ENCODE measurements at places on chromosomes 1 and 21.

GRCh38 chr1:61782771-61783170, 40.5 kb downstream of the PATJ start:
- DNase-seq, result peak; percentile 19

- DNase-seq, result peak; percentile 19
These were observed 48.3 kb downstream of the IL23R start for GRCh38 chr1:67214420-67215174.

GRCh38 chr1:204600968-204601367, 84.6 kb downstream of the LRRN2 start:
- no peak for DNase-seq

DNA sequence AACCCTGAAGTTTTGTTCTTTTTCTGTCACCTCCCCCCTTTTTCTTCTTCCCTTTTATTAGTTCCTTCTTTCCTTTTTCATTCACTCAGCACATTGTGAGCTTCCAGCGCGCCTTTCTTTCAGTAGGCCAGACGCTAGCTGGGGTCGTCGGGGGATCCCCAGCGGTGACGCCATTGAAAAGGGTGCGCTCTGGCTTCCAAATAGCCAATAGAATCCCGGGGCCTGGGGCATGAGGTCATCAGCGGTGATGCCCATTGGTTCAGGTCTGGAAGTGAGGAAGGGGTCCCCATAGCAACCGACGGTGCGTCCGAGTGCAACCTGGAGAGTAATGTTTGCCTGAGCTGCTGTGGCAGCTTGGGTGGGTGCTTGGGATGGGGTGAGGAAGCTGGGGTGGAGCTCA, 6.9 kb upstream of the EFNA3 start:
- DNase-seq, result no peak

GRCh38 chr1:7257225-7257624, 472.0 kb downstream of the CAMTA1 start:
- DNase-seq, result no peak

- no peak for DNase-seq
These were observed 132.2 kb downstream of the TIAM1 start for GRCh38 chr21:31211836-31212235.

DNA sequence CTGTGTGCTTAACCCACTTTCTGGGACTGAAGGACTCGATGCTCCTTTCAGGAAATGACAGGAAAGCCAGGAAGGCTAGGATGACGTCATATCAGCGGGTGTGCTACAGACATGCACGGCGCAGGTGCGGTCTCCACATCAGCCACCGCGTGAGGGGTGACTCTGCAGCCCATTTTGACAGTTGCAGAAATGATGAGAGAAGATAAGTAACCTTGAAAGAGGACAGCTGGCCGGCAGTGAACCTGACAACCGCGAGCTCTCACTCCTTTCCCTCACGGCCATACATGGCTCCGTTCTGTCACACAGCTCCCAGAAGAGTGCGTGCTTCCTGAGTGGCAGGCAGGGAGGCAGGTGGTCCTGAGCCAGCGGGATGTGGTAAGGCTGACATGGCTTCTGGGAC, 1.7 kb upstream of the KRTAP10-5 start:
- DNase-seq, result no peak

GRCh38 chr1:56758135-56758534, 61.1 kb downstream of the FYB2 start:
- no peak for DNase-seq

DNA sequence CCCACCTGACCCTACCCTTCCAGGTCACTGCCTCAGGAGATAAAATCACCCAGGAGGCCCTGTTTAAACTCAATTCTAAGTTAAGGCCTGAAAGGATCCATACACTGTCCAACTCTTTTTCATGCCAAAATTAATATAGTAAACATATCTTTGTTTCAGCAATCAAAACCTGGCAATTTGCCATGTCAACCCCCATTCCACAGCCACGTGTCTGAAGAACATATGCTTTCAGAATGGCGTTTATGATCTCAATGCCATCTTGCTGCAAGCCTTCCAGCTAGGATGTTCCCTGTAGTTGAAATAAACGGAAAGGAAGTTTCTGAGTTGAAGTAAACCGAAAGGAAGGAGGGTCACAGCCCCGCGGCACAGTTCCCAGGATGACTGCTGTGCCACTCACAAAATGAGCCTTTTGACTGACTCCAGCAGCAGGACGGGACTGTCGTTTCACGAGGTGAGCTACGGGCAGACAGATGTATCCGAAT, 472.0 kb downstream of the SMYD3 start:
- no peak for DNase-seq

DNA sequence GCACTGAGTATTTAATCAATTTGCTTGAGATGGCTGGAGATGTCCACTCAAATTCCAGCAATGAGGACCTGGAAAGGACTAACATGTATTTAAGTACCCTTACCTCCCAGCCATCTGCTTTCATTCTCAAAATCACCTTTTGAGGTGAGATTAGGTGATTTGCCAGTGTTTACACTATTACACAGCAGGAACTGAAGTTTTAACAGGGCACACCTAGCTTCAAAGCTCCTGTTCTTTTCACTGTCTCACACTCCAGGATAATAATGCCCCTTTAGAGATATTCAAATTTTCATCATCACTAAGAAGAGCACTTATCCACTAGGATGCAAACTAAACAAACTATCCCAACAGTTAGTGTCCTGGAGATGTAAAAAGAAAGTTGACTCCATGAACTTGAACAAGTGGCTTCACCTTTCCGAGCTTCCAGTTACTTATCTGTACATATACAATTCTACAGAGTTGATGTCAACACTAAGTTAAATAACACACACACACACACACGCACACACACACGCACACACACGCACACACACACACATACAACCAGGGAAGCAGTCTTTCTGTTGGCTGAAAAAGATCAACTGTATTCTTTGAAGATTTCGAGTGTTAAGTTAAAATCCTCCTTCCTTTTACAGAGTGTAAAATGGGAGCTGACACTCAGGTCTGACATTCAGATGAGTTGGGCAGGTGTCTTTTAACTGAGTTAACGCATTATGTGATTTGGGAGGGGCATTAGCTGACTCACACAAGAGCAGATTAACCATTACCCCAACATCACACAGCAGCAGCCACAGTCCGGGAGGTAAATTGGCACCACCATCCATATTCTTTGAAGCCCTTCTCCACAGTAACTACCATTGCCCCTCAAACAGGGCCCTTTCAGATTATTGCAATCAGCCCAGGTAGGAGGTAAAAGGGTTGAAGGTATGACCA, 15.5 kb upstream of the JAK1 start:
- no peak for DNase-seq

GRCh38 chr1:151935154-151935553, 25.8 kb upstream of the THEM4 start:
- no peak for DNase-seq

- DNase-seq, result no peak
These were observed 60.2 kb downstream of the RIPK4 start for GRCh38 chr21:41706678-41707077.

- no peak for DNase-seq
These were observed 97.1 kb upstream of the C1orf87 start for GRCh38 chr1:60170709-60171108.

GRCh38 chr1:46246548-46247435, 771 bp upstream of the RAD54L start:
- DNase-seq, result peak; percentile 11

- DNase-seq, result no peak
These were observed 97.2 kb downstream of the SIM2 start for GRCh38 chr21:36796070-36796469.

GRCh38 chr1:229230140-229230892, 40.6 kb upstream of the RAB4A start:
- no peak for DNase-seq

- no peak for DNase-seq
These were observed 43.2 kb upstream of the COL6A1 start for GRCh38 chr21:45938453-45938755.

- DNase-seq, result no peak
These were observed 55.7 kb upstream of the KCNE2 start for GRCh38 chr21:34307991-34308532.

- DNase-seq, result no peak
These were observed 2.5 kb downstream of the RHOC start for GRCh38 chr1:112704391-112704933.

- DNase-seq, result no peak
These were observed 204.2 kb upstream of the RRP15 start for GRCh38 chr1:218080863-218081262.

- DNase-seq, result no peak
These were observed 262.4 kb downstream of the ST6GALNAC3 start for GRCh38 chr1:76336931-76337371.

All from stimulated activated CD8-positive, alpha-beta memory T cell treated with anti-CD3 and anti-CD28 coated beads, Interleukin-7, amount 100 ng/mL, for 1 hour (primary cell).